ENCODE measurements at places on chromosomes 16 and 17. TPM values are rescaled to one million over a fixed set of nuclear protein-coding genes. Genes with fewer than 3 reads are reported as not detected.

The KCNG4 gene
- total RNA-seq = not detected

The RCVRN gene
- 0.47 TPM for total RNA-seq

The LRRC36 gene
- total RNA-seq = not detected

The INTS2 gene
- 10.9 TPM for total RNA-seq

The CHRNE gene
- total RNA-seq = 1.5 TPM

The RAB26 gene
- 1.7 TPM for total RNA-seq

GRCh38 chr16:67842509-67843342 lies 606 bp downstream of the THAP11 start:
- DNase-seq = peak; percentile 65

DNA sequence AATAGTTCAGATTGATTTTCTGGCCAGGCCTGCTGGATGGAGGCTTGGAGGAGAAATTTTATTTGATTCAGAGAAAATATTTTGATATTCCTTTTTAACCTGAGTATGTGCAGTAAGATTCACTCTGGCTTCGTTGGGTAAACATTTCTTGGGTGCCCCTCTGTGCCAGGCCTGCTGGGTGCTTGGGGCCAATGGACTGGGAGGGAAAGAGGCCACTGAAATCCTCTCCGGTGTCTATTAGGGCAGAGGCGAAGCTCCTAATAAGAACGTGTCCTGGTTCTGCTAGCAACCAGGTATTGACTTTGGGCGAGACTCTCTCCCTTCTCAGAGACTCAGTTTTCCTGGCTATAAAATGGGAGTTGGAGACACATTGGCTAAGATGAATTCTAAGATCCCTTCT lies 122.5 kb downstream of the CYLD start:
- DNase-seq = no peak

DNA sequence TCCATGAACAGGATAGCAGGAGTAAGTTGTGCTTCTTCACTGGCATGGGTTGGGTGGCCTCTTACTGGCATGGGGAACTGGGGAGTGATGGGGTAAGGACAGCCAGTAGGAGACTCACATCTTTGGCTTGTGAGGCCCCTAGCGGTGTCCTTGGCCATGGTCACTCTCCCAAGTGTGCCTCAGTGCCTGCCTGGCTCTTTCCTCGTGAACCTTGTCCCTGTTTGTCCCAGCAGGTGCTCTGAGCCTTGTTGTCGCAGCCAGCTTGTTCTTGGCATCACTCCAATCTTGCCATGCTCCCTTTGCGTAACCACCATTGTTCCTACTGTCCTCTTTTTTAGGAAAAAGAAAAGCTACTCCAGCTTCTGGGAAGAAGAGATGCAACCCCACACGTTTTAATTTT lies 53.6 kb upstream of the SDK2 start:
- no peak for DNase-seq

DNA sequence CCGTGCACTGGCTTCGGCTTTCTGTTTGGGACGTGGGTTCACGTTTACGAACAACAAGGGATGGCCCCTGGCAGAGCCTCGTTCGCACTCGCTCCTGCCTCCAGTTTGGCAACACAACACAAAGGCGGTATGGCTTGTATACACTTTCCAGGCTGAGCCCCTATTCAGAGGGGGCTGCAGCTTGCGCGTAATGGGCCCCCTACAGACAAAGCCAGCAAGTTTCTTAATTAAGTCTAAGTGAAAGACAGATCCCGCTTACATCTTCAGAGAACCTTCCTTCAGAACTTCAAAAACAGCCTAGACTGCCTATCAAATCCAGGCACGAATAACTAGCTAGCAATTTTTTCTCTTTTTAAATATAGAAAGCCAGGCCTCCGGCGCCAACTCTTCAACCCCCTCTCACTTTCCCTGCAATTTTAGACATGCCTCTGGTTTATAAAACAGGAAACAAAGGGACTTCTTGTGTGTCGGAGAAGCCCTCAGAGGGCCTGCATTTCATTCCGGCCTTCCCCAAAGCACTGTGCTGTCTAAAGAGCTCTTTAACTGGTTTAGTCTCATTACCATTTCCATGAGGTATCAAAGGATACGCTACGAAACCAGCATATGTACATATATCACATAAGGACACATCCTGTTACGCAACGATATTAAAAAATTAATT lies 244.9 kb downstream of the STX8 start:
- no peak for DNase-seq

GRCh38 chr16:47386201-47386718 lies 74.6 kb downstream of the ITFG1 start:
- no peak for DNase-seq

DNA sequence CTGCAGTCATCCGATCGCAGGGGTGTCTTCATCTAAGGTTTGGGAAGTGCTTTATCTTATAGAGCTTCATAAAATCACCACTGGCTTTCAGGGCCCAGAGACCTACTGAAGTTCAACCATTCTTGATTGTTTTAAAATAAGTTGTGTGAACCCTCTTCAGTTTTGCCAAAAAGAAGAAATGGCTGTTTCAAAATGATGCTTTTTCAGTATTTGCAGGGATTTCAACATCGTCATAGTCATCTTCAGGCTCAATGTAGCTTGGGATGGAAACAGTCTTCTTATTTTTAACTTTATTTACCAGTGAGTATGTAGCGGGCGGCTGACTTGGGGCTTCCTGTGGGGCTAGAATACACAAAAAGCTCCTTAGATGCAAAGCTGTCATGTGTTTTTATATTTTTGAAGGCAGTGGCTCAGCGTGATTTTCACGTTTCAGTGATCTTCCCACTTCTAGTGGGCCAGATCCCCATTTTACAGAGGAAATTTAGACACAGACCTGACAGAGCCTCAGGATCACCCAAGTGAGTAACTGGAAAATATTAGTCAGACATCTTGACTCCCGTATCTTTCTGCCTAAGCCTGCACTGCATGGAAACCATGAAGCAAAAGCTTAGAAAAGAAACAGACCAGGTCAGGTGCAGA lies 19.1 kb upstream of the ZNF594 start:
- no peak for DNase-seq

DNA sequence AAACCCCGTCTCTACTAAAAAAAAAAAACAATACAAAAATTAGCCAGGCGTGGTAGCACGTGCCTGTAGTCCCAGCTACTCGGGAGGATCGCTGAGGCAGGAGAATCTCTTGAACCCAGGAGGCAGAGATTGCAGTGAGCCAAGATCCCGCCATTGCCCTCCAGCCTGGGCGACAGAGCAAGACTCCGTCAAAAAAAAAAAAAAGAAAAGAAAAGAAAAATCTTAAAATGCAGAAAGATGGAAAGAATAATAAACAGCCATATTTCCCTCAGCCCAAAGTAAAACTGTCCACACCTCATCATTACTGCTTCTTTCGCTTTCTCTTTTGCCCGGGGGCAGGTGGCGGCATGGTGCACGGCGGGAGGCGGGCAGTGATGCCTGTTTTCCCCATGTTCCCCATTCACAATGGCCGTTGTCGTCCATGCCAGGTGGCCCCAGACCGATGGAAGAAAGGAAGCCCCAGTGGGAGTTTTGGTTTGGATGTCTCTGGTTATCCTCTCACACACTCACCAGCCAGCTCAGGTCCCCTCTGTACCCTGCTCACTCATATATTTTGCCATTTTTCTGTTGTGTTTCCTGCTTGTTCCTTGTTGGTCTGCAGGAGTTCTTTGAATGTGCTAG lies 37.0 kb upstream of the PEMT start:
- DNase-seq = no peak

- no peak for DNase-seq
These were observed 52.8 kb downstream of the GSG1L start for GRCh38 chr16:28010671-28011070.

- DNase-seq = peak; percentile 85
These were observed 424 bp downstream of the HOXB2 start for GRCh38 chr17:48544349-48545021.

DNA sequence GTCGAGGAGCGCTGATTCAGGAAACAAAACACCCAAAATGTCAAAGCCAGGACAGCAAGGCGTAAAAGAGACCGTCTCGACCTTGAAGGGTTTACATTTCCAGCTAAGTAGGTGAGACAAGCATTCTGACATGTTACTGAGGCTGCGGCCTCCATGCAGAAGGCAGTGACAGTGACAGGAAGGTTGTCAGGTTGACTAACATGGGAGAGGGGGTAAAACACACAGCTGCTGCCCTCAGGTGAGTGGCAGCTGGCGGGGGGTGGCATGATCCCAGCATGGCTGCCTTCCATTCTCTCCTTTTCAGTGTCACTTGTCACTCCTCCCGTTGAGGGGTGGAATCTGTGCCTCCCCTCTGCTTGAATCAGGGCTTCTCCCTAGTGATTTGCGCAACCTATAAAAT lies 31.9 kb upstream of the CRHR1 start:
- no peak for DNase-seq

DNA sequence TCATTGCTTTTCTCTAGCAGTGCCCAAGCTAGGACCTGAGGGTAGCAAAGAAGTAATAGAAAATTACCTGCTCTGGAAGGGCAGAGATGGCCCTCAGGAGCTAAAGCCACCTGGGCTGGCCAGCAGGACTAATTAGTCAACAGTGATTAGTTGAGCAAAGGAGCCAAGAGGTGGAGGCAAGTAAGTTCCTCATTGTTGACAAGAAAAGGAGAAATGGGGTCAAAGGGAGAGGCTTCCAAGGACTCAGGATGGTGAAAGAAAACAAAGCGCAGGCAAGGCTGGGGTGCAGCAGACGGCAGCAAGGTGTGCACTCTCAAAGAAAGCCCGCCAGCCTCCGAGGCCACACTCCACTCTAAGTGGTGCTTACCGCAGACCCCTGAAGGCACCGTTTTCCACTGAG lies 44.6 kb downstream of the CMTM4 start:
- no peak for DNase-seq

GRCh38 chr17:76994237-76994637 lies 126.0 kb downstream of the MGAT5B start:
- no peak for DNase-seq

DNA sequence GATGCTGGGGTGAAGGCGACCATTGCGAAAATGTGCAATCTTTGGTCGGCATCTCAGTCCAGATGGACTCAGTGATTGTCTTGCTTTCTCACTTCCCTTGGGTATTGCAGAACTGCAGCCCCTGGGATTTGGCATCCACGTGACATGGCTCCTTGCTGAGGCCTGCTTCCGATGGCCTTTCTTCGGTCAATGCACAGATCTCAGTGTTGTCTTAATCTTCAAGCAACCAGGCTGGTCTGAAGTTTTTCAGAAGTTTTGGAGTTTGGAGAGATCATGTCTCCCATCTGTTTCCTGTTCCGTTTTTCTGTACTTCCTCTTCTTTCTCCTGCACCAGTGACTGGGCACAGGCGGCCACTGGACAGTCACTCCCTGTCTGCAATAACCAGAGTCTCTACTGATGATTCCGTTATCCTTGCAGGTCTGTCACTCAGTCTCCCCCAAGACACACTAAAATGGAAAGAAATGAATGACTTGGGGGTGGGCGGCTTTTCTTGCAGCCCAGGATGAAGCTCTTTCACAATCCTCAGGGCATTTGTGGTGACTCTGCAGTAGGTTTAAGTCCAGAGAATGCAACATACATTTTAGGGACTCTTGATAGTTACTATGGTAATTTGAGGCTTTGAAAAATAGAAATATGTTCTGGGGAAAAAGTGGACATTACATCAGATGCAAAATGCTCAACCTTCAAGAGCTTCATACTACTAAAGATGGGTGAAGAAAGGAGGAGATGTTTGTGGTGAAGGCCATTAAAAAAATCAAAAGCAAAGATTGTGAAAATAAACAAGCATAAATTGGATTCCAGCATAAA lies 106.3 kb upstream of the ZFHX3 start:
- peak; percentile 48 for DNase-seq

GRCh38 chr17:57130708-57131461 lies 45.8 kb downstream of the AKAP1 start:
- DNase-seq = peak; percentile 78
